ENCODE measurements at places on chromosomes 1 and 21.
A peak's percentile ranks its signal among the peaks of the same experiment; 100 is the strongest.

DNA sequence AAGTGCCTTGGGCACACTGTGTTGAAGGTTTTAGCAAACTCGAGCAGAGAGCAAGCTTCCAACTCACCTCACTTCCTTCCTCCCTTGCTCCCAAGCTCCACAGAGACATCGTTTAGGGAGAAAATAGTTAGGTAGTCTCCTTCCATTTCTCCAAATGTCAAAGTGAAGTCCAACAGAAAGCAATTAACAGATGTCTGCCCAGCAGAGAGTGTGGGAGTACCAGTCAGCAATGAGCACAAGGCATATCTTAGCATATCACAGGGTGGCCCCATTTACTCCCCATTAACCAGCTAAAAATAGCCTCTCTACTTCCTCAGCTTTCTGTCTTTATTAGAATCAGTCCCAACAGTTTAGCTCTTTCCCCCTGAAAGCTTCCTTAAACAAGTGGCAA lies 334.2 kb upstream of the CAMK1G start:
- DNase-seq = no peak

DNA sequence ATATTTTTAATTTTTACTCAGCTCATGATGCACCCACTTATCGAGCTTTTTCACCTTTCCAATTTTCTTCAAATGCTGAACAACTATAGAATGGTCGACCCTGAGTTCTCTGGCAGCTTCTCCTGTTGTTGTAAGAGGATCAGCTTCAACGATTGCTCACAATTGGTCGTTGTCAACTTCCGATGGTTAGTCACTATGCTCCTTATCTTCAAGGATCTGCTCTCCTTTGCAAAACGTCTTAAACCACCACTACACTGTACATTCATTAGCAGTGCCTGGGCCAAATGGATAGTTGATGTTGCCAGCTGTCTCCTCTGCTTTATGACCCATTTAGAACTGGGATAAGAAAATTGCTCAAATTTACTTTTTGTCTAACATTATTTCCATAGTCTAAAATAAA lies 385.9 kb upstream of the LYPLAL1 start:
- DNase-seq = no peak

DNA sequence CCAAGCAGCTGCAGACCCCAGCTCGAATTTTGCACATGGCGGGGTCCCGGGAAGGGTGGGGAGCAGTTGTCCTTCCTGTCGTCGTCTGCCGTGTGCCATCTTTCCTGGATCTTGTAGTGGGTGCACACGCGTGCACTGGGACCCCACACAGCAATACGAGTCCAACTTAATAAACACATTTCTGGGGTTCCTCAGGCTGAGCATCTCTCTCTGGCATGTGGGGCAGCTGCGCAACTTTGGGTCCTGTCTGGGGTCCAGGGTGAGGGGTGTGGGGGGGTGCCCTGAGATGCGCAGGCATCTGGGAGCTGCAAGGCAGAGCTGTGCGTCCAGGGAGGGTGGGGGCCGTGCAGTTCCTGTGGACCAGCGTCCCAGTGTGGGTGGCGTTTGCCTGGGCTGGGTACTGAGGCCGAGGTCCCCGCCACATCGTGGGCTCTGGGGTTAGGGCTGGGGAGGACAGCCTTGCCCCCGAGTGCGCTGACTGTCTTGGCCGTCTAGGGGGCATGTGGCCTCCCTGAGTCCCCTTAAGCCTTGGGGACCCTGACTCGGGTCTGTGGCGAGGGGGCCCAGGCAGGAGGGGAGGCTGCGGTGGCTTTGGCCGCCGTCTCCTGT lies 652 bp upstream of the PLEKHN1 start:
- DNase-seq = no peak

- no peak for DNase-seq
These were observed 48.4 kb downstream of the TRIM11 start for GRCh38 chr1:228358039-228358763.

- no peak for DNase-seq
These were observed 12.1 kb upstream of the DIPK1A start for GRCh38 chr1:92973203-92973897.

GRCh38 chr1:32764826-32765569 lies 52.2 kb downstream of the YARS1 start:
- peak; percentile 51 for DNase-seq

GRCh38 chr1:231706934-231707333 lies 80.3 kb downstream of the DISC1 start:
- DNase-seq = no peak

DNA sequence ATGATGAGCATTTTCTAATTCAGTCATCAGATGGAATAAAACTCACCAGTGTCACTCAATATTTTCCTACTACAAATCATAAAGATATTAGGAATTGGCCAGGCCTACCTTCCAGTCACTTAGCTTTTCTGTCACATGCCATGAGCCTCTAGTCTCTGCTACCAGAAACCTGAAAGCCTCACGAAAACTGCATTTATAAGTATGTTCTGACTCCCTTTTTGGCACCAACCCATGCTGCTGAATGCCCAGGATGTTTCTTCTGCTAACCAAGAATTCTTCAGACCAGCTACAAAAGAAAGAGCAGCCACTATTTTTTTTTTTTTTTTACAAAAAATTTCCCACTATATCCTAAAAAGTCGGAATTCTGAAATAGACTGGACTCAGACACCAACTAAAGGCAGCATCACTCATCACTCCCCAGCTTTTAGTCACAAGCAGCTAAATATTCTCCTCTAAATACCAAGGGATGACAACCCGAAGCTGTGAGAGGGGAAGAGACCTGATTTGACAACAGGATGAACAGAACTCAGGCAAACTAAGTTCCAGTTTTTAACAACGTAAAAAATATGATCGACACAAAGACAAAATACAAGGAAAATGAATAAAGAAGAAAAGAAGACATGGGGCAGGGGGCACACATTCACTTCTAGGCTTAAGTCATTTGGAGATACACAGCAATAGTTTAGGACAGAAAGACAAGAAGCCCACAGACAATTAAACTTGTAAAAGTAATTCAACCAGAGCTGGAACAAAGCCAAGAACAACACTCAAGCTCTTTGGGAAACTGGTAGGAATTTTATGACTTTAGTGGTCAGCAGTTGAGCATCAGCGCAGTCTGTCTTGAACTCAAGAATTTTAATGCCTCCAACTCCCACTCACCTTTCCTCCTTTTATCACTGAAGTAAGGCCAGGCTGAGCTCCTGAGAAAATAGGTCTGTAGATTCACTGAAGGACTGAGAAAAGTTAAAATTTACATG lies 1.7 kb downstream of the DCAF8 start:
- no peak for DNase-seq

- DNase-seq = no peak
These were observed 10.0 kb downstream of the DRAXIN start for GRCh38 chr1:11701551-11701961.

- no peak for DNase-seq
These were observed 296.1 kb downstream of the PDE4B start for GRCh38 chr1:66088787-66089186.

GRCh38 chr1:173669491-173669941 lies at the start of gene ANKRD45:
Gene ANKRD45, minus strand, starts transcription at chr1:173669851. Its CDS starts 10,433 bp downstream, at chr1:173659418.
- DNase-seq = no peak

DNA sequence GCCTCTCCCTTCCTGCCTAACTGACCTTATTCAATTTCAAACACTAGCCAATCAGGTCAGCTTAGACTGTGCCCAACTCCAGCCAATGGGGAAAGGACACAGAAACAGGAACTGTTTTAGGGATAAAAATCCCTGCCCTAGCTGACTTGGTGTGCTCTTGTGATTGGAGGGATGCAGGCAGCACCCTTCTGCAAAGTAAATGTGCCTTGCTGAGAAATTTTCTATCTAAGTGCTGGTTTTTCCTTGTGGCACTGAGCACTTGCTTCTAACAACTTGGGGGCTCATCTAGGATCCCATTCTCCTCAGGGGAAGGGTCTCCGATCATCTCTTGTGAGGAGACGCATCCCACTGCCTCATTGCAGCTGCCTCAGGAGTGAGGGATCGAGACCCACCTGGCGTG lies 10.7 kb upstream of the CD2 start:
- DNase-seq = no peak

- DNase-seq = no peak
These were observed 857.8 kb upstream of the B3GALT2 start for GRCh38 chr1:194043984-194044755.

DNA sequence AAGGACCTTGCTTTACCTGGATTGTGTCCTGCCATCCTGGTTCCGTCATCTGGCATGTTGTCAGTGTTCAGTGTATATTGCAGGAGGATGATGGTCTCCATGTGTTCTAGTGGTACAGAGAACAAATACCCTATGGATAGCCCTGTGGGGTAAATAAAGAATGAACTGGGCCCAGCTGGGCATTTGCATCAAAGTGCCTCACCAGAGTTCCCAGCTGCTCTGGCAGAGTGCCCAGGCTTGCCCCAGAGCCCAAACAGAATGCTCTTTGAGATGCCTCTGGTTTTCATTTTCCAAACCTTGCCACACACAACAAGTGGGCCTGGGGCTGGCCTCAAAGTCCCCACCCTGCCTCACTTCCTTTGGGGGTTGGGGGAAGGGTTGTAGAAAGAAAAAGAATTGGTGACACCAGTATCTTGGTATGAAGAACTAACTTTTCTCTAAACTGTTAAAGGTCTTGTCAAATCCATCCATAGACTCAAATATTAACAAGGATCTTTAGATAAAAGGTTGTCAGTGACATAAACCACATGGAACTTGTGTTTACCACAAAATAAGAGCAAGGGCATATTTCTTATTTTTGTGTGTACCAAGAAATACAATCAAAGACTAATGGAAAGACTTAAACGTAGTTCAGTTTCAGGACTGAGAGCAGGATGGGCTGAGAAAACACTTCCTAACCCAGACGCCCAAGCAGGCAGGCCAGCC lies 82.2 kb downstream of the LMO4 start:
- no peak for DNase-seq

- DNase-seq = no peak
These were observed 44.2 kb upstream of the MARK1 start for GRCh38 chr1:220483700-220484099.

DNA sequence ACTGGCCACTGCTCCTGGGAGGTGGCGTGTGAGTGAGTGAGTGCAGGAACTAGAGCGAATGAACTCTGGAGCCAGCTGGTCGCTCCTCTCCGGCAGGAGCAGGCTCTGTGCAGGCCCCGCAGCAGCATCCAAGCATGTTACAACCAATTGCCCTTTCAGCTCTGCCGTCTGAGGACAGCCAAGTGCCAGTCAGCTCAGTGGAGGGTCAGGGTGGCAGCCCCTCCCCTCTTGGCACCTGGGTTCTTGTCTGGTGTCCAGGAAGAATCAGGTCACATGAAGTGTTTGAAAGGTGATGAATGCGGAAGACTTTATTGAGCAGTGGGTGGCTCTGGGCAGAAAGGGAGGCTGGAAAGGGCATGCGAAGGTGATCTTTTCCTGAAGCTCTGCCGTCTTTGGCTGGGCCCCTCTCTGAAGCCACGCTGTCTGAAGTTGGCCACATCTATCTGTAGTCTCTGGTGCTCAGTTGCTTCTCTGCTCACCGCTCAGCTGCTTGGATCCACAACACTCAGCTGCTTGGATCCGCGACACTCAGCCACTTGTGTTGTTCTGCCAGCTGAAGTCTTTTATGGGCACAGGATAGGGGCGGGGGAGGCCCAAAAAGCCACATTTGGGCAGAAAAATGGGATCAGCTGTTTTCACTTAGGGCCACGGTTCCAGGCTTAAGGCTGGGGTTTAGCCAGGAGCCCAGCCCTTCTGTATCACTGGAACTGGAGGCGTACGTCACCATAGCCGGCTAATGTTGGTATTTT lies 139.8 kb downstream of the ADSS2 start:
- no peak for DNase-seq

DNA sequence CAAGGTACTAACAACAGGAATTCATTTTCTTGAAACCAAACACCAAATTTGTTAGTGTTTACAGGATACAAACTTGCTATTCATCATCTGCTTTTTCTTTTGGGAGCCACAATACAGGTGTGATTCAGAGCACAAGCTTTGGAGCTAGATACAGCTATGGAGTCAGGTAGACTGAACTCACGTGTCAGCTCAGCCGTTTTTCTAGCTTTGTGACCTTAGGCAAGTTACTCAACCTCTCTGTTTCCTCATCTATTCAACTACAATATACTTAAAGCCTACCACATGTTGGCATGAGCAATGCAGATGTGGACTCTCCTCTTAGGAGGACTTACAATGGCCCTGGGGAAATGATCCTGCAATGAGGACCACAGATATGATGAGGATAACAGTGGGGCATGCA lies 6.3 kb downstream of the HTR1D start:
- DNase-seq = no peak

DNA sequence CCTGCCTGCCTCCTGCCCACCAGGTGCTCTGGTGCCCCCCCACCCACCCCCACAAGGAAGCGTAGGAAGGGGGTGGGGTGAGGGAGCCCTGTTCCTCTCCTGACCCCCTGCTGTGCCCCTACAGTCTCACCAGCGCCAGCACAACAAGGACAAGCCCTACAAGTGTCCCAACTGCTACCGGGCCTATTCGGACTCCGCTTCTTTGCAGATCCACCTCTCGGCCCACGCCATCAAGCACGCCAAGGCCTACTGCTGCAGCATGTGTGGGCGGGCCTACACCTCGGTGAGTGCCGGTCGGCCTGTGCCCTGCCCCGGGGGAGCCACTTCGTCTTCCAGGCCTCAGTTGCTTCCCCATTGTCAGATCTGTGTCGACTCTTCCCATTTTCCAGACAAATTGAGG lies 25.9 kb downstream of the A3GALT2 start:
- no peak for DNase-seq

DNA sequence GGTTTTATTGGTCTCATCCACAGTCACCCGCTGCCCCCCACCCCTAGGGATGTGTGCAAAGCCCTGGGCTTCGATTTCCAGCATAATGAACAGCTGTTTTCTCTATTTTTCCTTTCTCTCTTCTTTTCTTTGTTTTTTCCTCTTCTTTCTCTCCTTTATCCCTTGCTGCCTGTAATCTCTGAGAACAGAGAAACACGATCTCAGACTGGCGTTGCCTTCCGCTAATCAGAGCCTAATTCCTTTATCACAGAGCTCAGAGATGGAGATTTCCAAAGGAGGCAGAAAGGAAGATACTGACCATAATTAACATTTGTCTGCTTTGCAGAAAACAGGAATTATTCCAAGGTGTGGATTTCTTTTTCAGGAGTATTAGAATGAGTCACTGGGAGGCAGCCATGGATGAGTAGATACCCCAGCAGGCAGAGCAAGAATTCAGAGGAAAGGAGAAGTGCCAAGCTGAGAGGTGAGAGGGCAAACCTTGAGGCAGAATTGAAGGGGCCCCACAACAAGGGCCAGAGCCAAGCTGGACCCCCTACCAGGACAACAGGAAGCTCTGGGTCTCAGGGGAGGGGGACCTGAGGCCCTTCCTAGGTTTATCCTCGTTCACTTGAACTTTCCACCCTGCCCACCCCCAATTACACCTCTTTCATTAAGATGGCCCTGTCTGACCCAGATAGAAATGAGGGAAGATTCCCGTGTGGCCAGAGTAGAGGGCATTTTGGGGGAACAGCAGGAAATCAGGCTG lies 33.3 kb downstream of the MATN1 start:
- DNase-seq = no peak

DNA sequence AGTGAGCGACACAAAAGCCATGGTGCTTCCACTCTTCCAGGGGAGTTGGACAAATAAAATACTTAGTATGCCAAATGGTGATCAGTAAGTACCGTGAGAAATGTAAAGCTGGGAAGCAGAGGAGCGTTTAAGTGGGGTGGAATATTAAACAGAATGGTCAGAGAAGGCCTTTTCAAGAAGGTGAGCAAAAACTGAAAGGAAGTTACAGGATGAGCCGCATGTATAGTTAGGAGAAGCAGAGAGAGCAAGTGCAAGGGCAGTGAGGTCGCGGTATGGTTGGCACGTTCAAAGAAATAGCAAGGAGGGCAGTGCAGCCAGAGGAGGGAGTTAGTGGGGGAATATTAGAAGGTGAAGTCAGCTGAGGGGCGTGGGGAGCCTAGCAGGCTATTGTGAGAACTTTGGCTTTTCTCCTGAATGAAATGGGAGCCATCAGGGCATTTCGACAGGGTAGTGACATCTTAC lies 748 bp upstream of the ATP6V0B start:
- no peak for DNase-seq
